Activated CD4-positive, alpha-beta T cell treated with anti-CD3 and anti-CD28 coated beads, Interleukin-2, amount 50 U/mL, for 24 hours (primary cell): ENCODE measurements at places on chromosomes 7 and 10.

- no peak for DNase-seq
These were observed 43.1 kb upstream of the HPS1 start for GRCh38 chr10:98489561-98490481.

GRCh38 chr10:11879387-11880094 is 56.4 kb downstream of the PROSER2 start:
- DNase-seq: no peak

DNA sequence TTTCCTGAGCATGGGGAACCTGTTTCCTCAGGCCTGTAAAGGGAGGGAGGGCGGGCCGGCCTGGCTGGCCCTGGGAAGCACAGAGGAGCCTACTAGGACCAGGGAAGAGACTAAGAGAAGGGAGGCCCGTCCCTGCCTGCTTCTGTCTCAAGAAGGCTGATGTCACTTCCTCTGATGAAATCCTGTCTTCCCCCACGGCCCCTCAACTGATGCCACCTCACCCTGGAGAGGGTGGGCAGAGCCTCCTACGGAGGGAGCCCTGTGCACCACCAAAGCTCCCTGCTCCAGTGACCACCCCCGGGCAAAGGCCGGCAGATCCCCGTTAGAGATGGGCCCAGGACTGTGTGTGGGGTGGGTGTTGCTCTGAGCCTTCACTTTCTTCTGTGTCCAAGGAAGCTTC is 1.0 kb upstream of the PILRA start:
- no peak for DNase-seq

DNA sequence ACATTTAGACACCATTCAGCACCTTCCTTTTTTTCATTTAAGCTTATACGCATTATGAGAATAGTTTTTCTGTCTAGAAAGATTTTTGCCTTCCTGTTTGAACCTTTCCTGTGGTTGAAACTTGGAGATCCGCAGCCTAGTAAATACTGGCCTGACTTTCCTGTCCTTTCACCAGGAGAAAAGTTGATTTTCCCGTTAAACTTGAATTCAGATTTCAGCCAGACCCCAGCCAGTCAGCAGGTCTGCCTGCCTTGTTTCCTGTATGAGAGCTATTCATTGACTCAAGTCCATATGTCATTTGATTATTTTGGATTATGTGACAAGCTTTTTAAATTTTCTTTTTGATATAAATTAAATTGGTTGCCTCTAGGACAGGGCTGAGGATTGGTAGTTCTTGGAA is 71.5 kb downstream of the EVX1 start:
- no peak for DNase-seq

GRCh38 chr10:43212043-43212721 is 54.7 kb downstream of the RASGEF1A start:
- no peak for DNase-seq

GRCh38 chr10:42955493-42955889 is 121.4 kb upstream of the RET start:
- DNase-seq: no peak

GRCh38 chr7:92963566-92963965 is 127.2 kb upstream of the CDK6 start:
- DNase-seq: no peak

DNA sequence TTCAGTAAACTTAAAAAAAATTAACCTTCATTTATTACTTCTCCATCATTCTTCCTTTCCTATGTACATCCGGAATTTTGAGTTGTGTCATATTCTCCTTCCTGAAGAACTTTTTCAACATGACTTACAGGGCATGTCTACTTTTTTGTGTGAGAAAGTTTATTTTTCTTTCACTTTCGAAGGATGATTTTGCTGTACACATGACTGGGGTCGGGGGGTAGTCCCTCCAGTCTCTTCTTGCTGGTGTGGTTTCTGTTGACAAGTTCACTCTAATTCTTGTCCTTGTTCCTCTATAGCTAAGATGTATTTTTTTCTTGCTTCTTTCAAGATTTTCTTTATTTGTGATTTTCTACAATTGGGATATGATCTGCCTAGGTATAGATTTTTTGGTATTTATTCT is 55.8 kb downstream of the INPP5A start:
- DNase-seq: no peak

DNA sequence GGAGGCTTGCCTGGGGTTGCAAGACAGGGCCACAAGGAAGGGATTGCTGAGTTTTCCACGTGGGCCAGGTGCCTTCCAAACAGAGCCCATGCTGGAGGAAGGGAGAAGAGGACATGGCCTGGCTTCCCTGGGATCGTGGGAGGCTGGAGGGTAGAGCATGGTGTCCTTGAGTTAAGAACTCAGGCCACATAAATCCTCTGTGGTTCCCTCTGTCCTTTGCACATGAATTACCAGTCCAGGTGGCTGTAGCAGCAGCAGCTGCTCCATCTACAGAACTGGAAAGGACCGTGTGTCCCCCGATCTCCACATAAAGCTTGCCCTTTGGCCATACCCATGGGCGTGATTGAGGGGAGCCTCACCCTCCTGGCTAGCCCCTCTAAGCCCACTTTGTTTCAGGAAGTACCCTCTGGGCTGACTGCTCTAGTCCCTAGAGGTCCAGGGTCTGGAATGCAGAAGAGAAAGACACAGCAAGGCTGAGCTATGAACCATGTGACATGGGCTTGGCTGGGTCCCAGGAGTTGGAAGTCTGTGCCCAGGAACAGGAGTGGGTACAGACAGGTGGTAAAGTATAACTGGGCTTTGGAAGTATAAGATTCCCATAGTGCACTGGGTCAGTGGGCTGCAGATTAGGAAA is 84.9 kb downstream of the C10orf105 start:
- DNase-seq: no peak

- DNase-seq: no peak
These were observed 20.0 kb downstream of the SH3PXD2A start for GRCh38 chr10:103835096-103836050.

DNA sequence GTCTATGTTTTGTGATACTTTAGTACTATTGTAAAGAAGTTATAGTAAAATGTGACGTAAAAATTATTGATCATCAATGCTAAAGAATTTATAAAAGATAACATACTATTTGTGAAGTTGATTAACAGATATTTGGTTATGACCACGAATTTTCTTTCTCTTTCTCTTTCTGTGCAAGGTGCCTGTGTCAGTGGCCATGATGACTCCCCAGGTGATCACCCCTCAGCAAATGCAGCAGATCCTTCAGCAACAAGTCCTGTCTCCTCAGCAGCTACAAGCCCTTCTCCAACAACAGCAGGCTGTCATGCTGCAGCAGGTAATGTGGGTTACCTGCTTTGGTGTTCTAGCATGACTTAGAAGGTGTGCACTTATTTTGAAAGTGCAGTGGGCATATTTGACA is 213.7 kb downstream of the FOXP2 start:
- DNase-seq: no peak

GRCh38 chr10:43419997-43420368 is 11.0 kb upstream of the HNRNPF start:
- no peak for DNase-seq

DNA sequence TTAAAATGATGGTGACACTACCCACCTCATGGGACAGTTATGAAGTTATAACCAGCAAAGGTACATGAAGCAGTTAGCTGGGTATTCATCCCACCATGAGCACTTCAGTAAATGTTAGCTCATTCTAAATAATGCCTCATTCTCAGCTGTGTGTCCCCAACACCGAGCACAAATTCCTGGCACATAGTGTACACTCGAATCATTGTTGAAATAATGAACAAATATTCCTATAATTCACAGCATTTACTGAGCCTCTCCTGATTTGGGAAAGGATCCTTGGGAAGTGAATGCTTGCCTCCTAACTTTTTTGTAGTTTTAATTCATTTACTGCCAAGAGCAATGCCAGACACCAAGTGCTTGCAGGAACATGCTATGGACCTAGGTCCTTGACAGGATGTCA is 235.2 kb downstream of the DGKI start:
- no peak for DNase-seq

DNA sequence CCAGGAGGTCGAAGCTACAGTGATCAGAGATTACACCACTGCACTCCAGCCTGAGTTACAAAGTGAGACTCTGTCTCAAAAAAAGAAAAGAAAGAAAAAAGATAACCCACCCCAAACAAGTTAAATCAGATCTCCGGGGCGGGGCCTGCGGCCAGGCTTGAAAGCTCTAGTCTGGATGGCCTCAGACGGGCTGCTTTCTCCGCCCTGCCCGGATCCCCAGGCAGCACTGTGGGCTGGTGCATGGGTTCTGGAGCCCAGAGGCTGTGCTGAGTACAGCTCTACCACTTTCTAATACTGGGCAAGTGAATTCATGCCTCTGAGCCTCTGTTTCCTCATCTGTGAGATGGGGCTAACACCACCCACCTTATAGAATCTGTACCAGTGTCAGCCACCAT is 83.7 kb downstream of the ZMIZ1 start:
- DNase-seq: no peak
